ENCODE measurements at places on chromosomes 7 and 10.

- DNase-seq: no peak
Observed at GRCh38 chr10:47249881-47250280, 50.1 kb upstream of the GDF10 start.

DNA sequence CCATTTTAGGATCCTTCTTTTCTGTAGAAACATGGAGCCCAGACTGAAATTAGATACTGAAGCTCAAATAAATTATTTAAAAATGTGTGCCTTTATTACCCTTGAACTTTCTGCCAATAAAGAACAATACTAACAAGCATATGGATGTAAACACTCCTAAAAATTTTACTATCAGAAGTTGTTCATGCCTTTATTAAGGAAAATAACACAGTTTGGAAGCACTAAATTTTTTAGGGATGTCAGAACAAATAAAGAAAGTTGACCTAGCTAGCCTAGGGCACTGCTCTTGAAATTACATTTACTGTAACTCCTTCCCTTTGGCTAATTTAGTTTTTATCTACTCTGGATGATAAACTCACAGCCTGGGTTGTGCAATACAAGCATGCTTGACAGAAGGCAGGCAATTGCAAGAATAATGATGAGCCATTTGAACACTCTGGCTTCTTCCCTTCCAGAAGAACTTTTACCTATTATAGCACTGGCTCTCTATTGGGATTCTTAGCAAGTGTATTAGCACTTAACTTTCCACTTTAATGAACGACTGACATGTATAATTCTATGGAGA is 351.7 kb upstream of the C7orf33 start:
- DNase-seq: no peak

- no peak for DNase-seq
Observed at GRCh38 chr7:126440542-126440941, 812.2 kb downstream of the GRM8 start.

DNA sequence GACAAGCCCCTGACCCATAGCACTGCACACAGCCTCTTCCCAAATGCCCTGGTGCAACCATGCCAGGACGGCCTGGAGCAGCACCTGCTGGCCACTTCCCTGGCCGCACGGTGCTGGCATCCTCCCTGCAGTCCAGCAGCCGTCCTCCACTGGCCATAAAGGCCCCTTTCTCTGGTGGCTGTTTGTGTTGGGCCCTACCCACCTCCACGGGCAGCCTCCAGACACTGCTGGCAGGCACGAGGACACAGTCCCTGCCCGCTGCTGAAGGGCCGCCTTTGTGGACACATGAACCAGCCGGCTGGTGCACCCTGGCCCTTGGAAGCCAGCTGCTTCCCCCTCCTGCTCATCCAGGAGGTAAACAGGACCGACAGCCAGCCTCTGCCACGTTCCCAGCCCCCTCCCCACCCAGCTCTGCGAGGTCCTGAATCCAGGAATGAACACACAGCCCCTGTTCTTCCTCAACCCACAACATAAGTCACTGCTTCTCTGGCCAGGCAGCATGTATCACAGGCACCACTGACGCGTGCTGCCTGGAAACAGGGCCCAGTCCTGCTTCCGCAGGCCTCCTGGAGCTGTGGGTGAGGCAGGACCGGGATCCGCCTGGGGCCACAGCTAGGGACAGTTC is 43.8 kb downstream of the SPOCK2 start:
- peak; percentile 62 for DNase-seq

DNA sequence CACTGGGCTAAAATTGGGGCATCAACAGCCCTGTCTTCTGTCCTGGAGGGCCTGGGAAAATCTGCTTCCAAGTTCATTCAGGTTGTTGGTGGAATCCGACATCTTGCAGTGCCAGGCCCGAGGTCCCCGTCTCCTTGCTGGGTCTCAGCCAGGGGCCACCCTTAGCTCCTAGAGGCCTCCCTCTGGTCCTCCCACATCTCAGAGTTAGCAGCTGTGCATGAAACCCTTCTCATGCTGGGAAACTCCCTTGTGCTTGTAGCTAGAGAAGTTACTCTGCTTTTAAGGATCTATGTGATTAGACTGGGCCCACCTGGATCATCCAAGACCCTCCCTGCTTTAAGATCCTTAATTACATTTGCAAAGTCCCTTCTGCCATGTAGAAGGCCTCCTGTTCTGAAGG is 15.3 kb downstream of the HIP1 start:
- no peak for DNase-seq

- DNase-seq: no peak
Observed at GRCh38 chr10:1002425-1003006, 14.3 kb downstream of the GTPBP4 start.

- DNase-seq: peak; percentile 82
Observed at GRCh38 chr7:6589829-6590644, at the start of gene INTS15. TSS of gene INTS15 (plus strand) at chr7:6590021. CDS start at chr7:6590284, 263 bp downstream.

GRCh38 chr10:58435297-58435985 is 50.2 kb downstream of the TFAM start:
- DNase-seq: peak; percentile 46

- DNase-seq: no peak
Observed at GRCh38 chr7:141258559-141258958, 184.7 kb downstream of the TMEM178B start.

DNA sequence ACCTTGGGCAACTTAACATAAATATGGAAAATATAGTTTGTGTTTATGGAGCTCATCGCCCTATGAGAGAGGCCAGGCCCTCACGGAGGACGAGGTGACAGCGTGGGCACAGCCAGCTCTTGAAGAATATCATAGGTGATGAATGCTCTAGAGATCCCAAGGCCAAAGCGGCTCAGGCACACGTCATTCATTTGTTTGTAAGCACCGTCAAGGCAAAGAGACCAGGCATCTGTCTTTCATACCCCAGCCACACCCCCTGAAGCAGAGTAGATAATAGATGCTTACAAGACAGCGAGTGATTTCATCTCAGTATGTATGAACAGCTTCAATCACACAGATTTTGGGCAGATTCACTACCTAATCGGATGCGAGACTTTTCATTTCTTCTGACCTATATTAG is 242.1 kb upstream of the C7orf33 start:
- DNase-seq: peak; percentile 58

DNA sequence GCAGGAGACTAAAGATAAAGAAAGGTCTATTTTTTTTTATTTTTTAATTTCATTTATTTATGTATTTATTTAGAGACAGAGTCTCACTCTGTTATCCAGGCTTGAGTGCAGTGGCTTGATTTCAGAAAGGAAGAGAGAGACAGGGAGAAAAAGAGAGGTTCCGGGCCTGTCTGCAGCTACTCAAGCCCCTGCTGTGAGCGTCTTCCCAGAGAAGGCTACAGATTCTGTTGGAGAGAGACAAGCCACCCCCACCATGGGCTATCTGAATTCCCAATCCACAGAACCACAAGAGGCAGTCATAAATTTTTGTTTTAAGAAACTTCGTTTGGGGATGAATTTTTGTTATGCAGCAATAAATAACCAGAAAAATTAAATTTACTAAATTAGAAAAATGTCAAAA is 68.1 kb downstream of the CALN1 start:
- peak; percentile 58 for DNase-seq

DNA sequence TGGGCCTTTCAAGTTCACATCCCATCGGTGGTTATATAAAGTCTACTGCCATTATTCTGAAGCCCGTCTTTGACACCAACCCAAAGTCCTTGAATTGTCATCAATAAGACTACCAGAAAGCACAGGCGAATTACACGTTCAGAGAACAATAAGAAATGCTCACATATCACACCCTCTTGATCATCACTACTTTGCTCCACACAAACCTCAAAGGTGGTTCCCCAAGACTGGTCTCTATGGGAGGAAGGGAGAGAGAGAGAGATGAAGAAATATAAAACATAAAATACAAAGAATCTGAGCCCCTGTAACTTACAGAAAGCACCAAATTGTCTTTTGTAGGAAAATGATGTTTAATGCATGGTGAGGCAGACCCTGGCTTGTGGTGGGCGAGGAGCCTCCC is 4.4 kb downstream of the HIPK2 start:
- no peak for DNase-seq

GRCh38 chr7:25132430-25132829 is 7.4 kb upstream of the CYCS start:
- no peak for DNase-seq

DNA sequence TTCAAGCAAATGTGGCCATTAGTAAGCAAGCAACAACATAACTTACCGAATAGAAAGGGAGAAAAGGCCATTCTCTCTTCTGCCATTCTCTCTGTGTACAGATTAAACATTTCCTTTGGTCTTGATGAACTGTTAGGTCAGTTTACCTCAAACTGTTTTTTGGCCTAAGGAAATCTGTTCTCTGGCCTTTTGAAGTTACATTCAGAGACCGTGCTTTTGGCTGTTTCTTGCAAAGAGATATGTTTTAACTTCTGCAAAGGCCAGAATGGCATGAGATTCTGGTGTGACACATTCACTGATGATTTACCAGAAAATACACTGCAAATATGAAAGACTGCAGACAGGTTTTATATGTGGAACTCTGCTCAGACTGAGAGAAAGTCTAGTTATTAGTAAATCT is 22.2 kb downstream of the AHR start:
- no peak for DNase-seq

- DNase-seq: no peak
Observed at GRCh38 chr10:636016-636730, 53.3 kb downstream of the DIP2C start.

DNA sequence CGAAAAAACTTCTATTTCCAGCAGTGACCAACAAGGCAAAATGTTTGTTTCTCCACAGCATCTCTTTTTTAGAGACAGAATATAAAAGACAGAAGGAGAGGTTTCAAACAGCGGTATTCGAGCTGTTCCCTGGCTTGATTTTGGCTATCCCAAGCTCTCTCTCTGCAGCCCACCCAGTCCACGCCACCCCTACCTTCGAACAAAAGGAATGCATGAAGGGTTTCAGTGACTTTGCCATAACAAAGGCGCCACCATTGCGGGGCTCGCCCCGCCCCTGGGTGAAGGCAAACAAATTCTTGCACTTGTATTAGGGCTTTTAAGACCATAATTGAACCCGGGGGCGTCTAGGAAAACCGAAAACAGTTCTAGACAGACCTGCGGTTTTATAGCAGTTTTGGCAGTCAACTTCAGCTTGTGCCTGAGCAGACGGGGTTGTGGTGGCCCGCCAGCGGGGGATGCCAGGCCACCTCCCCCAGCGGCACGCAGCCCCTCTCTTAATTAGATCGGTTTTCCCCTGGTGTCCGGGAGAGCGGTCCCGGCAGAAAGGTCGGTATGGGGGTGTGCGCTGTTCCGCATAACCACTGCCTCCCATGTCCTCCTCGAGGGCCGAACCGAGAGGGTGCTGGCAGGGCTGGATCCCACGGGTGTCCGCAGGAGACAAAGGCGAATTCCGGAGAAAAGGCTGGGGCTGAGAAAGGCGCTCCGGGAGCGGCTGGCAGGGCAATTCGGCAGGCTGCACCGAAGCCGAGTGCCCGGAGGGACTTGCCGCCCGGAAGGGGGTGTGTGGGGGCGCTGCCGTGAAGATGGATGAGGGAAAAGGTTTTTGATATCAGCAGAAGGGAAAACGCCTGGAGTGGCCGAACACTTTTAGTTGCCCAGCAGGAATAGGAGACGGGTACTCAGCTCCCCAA is 2.7 kb upstream of the HOXA11 start:
- DNase-seq: peak; percentile 43

- DNase-seq: no peak
Observed at GRCh38 chr7:84216472-84216871, 21.9 kb upstream of the SEMA3A start.

DNA sequence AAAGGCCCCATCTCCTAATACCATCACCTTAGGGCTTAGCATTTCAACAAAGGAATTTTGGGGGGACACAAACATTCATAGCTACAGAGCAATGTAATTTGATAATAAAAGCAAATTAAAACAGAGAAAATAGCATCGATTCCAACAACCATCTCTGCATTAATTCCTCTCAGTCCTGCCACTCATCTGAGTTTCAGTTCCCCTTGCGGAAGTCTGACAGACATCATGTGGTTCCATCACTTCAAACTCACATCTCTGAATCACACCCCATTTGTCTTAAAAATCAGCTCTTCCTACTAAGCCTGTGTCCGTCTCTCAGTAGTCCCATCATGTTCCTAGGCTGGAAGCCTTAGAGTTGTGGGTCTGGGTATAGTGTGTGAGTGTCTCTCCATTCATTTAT is 3.6 kb downstream of the ADCK2 start:
- no peak for DNase-seq

GRCh38 chr7:117704063-117704462 is 169.2 kb downstream of the CTTNBP2 start:
- no peak for DNase-seq

DNA sequence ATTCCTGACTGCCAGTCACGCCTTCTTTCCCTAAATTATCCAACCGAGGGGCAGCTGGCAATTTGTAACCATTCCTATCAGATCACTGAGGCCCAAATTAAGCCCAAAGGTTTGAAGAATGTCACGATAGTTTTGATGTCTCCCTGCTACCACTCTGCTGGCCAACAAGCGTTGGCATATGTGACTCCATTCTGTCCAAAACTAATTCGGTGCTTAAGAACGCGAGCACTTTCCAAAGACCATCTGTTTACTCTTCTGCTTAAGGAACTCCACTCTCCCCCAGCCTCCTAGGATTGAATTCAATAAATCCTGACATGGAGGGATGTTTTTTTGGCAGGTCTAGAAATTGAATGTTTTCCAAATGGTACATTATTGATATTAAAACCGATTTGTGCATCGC is 131.5 kb upstream of the CTBP2 start:
- DNase-seq: no peak

- peak; percentile 44 for DNase-seq
Observed at GRCh38 chr10:132627666-132628531, 90.3 kb downstream of the INPP5A start.

DNA sequence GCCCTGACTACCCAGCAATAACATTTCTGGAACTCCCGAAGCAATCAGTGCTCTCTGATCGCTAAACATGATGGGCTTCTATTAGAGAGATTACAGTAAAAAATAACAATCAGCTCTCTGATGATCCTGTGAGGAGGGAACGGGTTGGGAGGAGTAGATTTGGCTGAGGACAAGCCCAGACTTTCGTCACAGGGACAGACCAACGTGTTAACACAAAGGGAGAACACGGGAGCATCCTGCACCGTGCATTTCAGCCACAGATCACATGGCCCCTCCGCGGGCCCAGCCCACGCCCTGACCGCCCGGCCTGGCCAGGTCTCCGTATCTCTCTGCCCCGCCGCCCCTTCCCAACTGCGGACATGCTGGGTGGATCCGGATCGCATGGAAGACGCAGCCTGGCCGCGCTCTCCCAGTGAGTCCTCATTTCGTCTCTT is 95.0 kb upstream of the AGBL3 start:
- DNase-seq: peak; percentile 88

GRCh38 chr10:109450702-109451101 is 472.6 kb downstream of the XPNPEP1 start:
- DNase-seq: peak; percentile 93

- no peak for DNase-seq
Observed at GRCh38 chr7:1889556-1890181, 219.6 kb downstream of the ELFN1 start.

DNA sequence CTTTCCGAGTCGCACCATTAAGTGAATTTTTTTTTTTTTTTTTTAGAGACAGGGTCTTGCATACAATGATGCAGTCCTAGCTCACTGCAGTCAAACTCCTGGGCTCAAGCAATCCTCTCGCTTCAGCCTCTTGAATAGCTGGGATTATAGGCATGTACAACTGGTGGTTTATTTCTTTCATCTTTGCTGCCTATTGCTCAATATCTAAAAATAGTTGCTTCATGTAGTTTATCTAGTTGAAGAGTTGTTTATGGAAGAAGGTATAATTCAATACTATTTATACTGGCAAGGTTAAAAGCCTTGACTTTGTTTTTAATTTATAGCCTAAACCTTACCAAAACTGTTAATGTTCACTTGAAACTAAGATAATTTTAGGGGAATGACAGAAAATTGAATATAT is 66.9 kb downstream of the SEMA3D start:
- no peak for DNase-seq

Data from ELF-1 (cell line).